ENCODE measurements at places on chromosomes 4 and X.

DNA sequence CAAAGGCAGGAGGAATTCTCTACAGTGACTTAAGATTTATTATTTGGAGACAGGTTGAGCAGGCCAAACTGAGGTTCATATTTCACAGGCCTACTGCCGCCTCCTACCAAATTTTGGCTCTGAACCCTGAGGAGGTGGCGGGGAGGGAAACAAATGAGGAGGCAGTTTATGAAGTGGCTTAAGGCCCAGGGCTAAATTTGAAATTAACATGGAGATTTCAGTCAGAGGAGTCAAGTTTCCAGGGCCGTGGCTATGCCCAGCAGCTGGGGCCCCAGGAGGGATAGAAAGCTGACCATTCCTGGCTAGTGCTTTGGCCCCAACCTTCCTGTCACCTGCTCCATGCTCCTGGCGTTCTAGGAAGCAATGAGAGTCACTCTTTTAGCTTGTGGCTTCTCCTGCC lies 73.4 kb upstream of the ARHGAP36 start:
- no peak for DNase-seq

DNA sequence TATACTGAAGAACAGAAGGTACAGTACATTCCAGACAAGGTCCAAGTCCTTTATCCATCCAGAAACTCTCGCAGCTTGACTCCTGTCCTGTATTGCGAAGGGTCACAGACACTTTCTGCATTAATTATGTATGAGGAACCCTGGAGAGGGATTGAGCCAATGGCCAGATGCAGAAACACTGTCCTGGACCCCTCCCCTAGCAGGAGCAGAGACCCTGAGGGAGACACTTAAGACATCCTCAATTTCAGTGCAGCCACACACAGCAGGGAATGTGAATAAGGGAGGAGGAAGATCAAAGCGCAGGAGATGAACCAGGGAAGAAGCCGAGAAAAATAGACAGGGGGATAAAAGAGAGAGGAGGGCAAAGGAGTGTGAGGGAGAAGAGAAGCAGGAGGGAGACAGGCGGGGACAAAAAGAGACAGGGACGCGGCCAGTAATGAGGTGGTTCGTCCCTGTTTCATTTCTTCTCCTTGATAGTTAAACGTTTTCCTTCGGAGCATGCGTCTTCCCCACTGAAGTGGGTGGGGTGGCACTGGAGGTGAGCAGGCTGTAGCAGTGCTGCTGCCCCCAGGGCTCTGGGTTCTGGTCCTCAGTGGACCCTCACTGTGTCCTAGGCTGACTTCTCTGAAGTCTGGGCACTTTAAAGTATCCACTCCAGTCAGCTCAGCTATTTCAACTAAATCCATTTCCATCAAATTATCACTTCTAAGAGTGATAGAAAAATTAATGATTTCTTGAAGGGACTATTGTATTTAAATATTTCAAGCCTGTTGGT lies 356.4 kb upstream of the NOCT start:
- no peak for DNase-seq

DNA sequence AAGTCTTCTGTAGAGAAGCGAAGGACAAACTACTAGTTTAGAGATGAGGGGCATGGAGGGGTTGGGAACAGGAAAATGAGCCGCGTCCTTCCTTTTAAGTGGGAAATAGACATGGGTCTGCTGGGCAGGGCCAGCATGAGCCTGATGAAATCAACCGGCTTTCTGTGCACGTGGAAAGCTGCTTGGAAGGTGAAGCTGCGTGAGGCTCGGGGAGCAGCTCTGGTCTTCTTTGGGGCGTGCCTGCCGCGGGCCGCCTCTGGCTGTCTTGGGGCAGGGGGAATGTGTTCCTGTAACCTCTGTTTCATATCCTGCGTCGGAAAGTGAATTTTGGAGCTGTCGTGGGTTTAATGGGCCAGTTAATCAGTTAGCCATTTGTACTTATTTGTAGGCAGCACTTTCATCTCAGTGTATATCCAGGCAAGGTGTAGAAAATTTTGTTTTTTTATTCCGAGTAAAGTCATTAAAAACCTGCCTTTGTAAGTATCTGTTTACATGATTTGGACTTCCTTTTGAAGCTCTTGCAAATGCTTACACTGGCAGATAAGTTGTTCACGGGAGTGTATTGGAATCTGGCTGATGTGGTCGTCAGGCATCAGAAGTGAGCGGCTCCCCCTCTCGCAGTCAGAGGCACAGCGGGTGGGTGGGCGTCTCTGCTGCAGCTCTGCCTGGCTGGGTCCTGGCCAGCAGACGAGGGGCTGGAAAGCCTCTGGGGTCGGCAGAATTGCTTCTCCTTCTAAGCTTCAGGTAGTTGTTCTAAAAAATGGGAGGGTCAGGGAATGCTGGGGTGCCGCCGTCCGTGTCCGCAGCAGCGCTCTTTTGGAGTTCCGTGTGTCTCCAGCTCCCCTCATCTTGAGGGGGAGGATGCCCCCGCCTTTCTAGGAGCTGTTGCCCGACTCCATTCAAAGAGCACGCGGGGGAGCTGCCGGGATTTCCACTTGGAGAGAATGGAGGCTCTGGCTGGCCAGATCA lies 70.5 kb upstream of the HGFAC start:
- no peak for DNase-seq

DNA sequence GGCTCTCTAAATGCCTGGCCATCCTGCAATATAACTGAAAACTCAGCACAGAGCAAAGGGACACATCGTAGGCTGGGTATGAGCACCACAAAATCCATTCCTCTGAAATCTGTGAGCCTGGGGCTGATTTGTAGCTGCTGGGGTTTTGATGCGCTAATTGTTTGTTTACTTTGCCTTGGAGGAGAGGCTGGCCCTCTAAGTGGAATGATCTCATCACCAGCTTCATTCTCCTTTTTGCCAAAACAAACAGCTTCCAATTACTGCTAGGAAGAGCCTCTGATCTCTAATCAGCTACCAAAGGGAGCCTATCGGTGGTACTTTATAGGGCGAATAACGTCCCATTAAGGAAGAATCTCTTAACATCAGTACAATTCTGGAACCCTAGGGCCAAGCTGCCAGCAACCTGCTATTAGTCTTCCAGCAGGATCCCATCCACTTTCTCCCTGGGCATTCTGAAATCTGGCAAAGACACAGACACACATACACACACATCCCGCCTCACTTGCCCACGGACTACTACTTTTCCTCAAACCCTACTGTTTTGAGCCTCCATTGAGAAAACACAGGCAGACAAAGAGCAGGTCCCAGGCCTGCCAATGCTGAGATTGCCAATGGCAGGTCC lies 5.8 kb downstream of the ANOS1 start:
- DNase-seq: no peak

- DNase-seq: no peak
Measured at GRCh38 chr4:91684955-91685354, 618.8 kb upstream of the GRID2 start.

DNA sequence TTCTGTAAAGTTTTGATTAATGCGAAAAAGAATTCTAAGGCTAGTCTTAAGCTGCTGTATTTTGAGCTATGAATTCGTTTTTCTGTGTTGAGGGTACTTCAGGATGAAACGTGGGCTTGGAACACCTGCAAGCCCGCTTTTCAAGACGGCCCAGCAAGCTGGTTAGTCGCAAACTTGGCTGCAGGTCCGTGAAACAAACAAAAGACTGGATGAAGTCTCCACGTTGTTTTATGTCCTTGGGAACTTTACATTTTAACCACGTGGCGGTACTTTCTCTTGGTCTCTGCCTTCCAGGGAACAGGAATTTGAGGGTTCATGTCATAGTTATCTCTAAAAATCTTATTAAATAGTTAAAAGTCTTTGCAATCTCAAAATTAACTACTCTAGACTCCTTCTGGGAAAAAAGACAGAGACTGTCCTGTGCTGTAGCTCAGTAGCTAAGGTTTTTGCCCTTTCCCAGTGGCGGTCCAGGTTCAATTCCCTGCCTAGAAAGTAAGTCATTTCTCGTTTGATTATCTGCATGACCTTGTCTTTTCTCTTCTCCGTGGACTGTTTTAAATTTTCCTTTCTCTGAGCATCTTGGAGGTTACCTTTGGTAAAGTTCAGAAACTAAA lies 21.0 kb downstream of the TENM3 start:
- DNase-seq: no peak

- DNase-seq: no peak
Measured at GRCh38 chrX:40449956-40450706, 130.6 kb upstream of the ATP6AP2 start.

DNA sequence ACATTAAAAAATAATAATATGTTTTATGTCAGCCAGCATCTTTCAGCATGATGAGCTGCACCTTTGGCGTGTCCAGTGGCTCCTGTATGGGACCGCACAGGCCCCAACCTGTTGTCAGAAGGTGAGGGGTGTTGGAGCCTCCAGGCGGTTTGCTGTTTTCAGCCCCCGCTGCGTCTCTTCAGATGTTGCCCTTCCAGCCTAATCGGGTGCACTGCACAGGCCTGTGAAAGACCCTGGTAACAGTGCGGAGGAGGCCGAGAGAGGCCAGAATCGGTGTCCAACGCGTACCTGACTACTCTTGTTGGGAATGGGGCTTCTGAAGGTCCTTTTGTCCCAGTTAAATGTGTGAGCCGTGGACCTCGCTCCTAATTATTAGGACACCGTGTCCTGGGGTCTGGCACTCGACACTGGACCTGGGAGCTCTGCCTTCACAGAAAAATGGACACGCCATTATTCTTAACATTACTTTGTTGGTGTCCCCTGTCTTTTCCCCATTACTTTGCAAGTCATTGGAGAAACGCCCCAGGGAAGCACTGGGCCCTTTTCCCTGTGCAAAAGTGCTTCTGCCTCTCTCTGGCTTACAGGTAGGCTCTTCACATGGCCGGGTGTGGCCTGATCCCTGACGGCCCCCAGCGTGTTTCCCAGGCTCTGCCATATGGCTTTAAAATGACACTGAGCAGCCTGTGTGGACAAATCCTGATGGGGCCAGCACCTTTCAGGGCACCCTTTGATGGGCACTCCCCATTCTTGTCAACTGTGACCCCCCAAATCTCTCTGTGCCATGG lies 51.2 kb downstream of the TBC1D14 start:
- no peak for DNase-seq

Data from stimulated activated CD8-positive, alpha-beta memory T cell treated with anti-CD3 and anti-CD28 coated beads, Interleukin-2, amount 100 ng/mL, for 1 hour (primary cell).